CD8-positive, alpha-beta T cell (primary cell): ENCODE measurements at places on chromosomes 16 and 17.

GRCh38 chr16:85898521-85899442, at the start of gene IRF8:
IRF8 (plus strand) TSS chr16:85899162; CDS start chr16:85903016, 3,854 bp downstream.
- peak; percentile 66 for DNase-seq

DNA sequence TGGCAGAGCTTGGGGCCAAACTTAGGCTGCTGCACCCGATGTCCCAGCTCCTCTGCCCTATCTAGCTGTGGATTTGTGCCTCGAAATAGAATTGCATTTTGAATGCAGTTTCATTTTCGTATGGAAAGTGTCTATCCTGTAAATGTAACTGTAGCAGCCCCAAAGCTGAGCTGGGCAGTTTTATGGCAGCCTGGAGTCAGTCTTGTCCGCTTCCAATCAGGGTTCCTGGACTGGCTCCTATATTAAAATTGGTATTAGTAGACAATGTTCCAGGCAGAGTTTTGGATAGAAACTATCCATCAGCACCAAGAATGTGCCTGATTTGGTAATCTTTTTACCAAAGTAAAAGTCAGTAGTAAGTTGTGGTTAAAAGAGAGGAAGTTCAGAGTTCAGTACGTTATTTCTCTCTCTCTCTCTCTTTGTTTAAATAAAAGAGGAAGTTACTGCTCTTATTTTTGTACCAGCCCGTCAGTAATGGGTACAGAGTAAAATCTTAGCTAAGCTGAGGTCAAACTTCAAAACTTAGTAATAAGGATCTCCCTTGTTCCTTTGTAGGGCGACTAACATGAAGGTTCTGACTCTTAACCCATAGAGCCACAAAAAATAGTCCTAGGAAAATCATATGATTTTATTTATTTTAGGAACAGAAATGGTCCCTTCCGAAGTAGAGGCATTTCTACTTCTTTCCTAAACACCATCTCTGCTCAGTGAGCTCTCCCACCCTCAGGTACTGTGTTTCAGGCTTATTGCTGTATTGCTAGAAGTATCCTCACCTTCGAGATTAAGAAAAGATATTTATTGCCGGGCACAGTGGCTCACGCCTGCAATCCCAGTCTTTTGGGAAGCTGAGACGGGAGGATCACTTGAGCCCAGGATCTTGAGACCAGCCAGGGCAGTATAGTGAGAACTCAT, 28.0 kb downstream of the PRKCB start:
- peak; percentile 38 for DNase-seq

DNA sequence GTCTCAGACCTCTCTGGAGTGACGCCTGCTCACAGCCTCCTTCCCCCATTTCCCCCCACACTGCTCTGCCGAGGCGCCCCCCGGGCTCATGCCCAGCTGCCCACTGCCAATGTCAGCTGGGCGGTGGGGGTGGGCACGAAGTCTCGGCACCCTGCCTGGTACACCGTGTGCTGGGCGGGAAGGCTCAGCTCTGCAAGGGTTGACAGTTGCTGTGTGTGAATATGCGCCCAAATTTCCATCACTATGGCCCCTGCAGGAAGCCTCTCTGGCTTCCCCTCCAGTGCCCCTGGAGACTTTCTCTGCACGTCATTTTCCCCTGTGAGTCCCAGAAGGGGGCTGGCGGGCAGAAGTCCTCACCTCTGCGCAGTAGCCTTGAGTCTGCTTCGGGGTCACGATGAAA, 11.6 kb upstream of the CAMKK1 start:
- DNase-seq = no peak

- DNase-seq = peak; percentile 26
Observed at GRCh38 chr17:9022573-9023391, 1.5 kb downstream of the NTN1 start.

GRCh38 chr17:30344283-30345088, 10.6 kb upstream of the TMIGD1 start:
- DNase-seq = no peak

- no peak for DNase-seq
Observed at GRCh38 chr16:78259873-78260272, 160.4 kb downstream of the WWOX start.

- DNase-seq = no peak
Observed at GRCh38 chr17:54899201-54899600, 1.5 kb upstream of the TOM1L1 start.

DNA sequence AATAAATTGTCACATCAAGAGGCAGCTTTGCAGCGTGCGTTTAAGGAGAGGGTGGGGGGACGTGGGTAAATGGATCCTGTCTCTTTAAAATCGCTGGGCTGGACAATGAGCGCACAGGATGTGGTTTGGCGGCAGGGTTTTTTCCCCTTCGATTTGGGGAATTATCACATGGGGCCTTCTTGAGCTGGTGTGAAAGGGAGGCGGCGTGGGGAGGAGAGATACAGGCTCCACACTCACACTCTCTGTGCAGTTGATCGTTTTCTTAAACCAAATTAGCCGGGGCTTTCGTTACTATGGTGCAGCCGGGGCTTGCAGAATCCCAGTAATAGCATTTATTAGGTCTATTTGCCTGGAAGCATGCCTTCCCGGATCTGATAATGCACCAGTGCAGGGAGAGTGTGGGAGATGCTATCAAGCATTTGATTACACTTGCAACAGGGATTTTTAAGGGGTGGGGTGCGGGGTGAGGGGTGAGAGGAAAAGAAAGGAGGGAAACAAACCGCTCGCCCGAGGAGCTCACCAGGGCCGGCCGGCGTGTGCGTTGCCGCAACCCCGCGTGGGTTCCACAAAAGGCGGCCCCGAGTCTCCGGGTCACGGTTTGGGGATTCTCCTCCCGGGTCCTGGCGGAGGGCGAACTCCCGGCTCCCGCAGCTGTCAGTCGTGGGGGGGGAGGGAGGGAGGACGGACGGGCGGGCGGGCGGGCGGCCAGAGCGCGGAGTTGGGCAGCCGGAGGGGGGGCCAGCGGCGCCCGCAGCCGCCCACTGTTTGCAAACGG, 58.8 kb upstream of the GSE1 start:
- DNase-seq = peak; percentile 43

- no peak for DNase-seq
Observed at GRCh38 chr16:25390761-25391160, 133.1 kb upstream of the ZKSCAN2 start.

- DNase-seq = no peak
Observed at GRCh38 chr17:49028271-49028670, 31.1 kb downstream of the IGF2BP1 start.

DNA sequence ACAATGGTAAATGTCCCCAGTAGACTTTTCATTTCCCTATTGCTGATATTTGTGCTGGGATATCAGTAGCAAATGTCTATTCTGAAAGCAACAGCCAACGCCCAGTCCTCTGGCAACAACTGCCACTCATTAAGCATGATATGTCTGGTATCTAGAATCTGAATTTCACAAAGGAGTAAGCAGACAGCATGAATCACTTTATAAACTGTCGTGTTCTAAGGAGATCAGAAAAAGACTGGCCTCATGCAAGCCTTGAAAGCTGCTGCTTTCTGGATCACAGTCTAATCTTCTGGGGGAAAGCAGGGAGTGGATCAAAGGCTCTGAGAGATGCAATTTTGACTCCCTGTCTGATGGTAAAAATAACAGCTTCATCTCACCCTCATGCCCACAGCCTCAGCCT, 153.1 kb upstream of the NOG start:
- DNase-seq = no peak

DNA sequence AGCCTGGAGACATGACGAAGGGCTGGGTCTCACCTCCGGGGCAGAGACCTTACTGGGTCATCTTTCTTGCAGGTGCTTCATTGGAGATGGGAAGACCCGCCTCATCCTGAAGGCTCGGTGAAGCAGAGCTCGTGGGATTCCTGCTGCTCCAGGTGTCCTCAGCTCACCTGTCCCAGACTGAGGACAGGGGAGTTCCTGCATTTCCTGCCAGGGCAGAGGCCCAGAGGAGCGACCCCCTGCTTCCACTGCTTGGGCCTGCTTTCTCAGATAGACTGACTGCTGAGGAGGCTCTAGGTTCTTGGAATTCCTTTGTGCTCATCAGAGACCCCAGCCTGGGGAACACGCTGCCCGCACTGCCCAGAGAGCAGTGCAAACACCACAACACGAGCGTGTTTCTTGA, 11.6 kb downstream of the AQP8 start:
- no peak for DNase-seq
